ENCODE measurements at places on chromosomes 11 and 22. TPM values are rescaled to one million over a fixed set of nuclear protein-coding genes. Genes with fewer than 3 reads are reported as not detected.

The APOL3 gene
- not detected for polyA plus RNA-seq

The SREBF2 gene
- polyA plus RNA-seq: 21.0 TPM

The OR4D5 gene
- polyA plus RNA-seq: not detected

The ANO1 gene
- 0.27 TPM for polyA plus RNA-seq

The EFEMP2 gene
- 1.4 TPM for polyA plus RNA-seq

The JHY gene
- polyA plus RNA-seq: 3.4 TPM

The POTEH gene
- not detected for polyA plus RNA-seq

The CSF2RB gene
- polyA plus RNA-seq: not detected

The PACSIN3 gene
- polyA plus RNA-seq: 35.7 TPM

The TRIM34 gene
- 6.1 TPM for polyA plus RNA-seq

The ZP1 gene
- polyA plus RNA-seq: 0.32 TPM

The CHST1 gene
- polyA plus RNA-seq: 0.41 TPM

The CDC45 gene
- 46.0 TPM for polyA plus RNA-seq

The SHISA8 gene
- 0.15 TPM for polyA plus RNA-seq

The BEST1 gene
- 0.98 TPM for polyA plus RNA-seq

The OR6A2 gene
- not detected for polyA plus RNA-seq

The TTC9C gene
- polyA plus RNA-seq: 32.6 TPM

The MMP8 gene
- polyA plus RNA-seq: not detected

The MTMR3 gene
- 7.7 TPM for polyA plus RNA-seq

Data from A549 (cell line).